Left cardiac atrium (tissue), 4 donors: ENCODE measurements at places on chromosomes 2 and 18.

- no peak for DNase-seq
Measured at GRCh38 chr18:22822024-22822423, 111.1 kb upstream of the RBBP8 start.

GRCh38 chr2:32064021-32064601, 755 bp downstream of the SPAST start:
- no peak for DNase-seq

GRCh38 chr2:181374781-181375675, 82.2 kb upstream of the ITGA4 start:
- DNase-seq, result no peak

GRCh38 chr2:179592167-179592936, 269.1 kb downstream of the ZNF385B start:
- DNase-seq, result no peak

DNA sequence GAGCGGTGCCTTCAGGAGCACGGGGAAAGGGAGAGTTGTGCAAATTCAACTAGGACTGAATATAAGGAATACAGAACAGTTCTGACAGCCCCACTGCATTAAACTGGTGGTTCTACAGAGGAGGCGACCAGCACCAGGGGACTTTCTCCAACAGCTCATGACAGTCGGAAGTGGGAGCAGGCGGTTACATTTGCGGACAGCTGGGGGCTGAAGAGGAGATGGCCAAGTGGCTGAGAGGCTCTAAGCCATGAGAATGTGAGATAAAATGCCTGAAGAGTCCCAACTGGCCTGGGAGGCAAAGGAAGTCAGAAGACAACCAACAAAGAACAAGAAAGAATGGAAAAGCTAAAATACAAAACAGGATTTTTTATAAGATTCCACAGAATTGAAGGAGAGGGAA, 141.3 kb downstream of the L3MBTL4 start:
- no peak for DNase-seq
